ENCODE measurements at places on chromosomes 2 and 18.

- no peak for DNase-seq
Measured at GRCh38 chr2:10230499-10230898, 72.2 kb upstream of the HPCAL1 start.

GRCh38 chr2:186653511-186653910 lies 40.3 kb upstream of the FAM171B start:
- no peak for DNase-seq

DNA sequence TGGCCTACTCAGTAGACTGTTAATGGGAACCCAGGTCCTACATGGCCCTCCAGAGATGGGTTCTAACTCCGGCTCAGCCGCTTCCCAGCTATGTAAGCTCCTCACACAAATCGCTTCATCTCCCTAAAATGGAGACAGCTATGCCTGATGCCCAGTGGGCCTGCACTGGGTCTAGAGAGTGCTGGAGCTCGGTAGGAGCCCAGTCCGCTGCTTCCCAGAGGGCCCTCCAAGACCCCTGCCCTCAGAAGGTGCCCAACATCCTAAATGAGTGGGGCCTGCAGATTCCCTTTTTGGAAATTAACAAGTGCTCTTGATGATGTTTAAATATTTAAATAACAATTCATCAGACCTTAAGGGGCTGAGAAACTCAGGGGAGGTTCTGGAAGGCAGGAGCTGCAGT lies 47.1 kb downstream of the HS1BP3 start:
- DNase-seq: no peak

GRCh38 chr2:15043336-15044058 lies 411.0 kb downstream of the LRATD1 start:
- no peak for DNase-seq

DNA sequence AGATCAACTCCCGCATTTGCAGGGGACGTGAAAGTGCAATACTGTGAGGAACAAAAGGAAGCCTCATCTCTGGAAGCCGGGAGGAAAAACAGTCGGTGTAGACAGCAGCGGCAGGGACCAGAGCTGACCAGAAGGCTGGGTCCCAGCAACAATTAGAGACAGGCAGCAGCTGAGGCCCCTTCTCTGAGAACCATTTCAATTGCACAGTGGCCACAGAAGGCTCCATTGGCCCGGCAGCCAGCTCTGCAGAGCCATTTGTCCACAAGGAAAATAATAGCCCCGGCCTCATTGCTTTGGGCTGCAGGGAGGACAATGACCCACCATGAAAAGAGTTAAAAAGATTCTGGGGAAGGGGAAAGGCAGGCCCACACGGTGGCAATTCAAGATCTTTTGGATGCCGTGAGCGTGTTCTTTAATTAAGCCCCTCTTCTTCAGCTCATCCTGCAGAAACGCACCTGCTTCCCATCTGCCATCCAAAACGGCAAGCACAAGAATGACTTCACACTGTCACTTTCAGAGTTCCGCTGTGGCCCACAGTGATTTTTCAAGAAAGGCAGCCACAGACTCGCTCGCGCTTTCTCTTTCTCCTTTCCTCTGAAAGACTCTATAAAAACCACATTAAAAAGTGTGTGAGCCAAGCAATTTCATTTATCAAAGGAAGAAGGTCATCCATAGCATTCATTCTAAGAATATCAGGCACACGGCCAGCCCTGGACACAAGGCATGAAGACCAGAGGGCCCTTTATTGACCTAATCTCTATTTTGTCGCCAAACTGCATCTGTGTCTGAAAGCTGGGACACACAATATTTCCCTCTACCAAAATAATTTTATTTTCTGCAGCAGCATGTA lies 293.6 kb downstream of the SOX11 start:
- no peak for DNase-seq

GRCh38 chr2:235937526-235937925 lies 230.7 kb downstream of the GBX2 start:
- DNase-seq: no peak

DNA sequence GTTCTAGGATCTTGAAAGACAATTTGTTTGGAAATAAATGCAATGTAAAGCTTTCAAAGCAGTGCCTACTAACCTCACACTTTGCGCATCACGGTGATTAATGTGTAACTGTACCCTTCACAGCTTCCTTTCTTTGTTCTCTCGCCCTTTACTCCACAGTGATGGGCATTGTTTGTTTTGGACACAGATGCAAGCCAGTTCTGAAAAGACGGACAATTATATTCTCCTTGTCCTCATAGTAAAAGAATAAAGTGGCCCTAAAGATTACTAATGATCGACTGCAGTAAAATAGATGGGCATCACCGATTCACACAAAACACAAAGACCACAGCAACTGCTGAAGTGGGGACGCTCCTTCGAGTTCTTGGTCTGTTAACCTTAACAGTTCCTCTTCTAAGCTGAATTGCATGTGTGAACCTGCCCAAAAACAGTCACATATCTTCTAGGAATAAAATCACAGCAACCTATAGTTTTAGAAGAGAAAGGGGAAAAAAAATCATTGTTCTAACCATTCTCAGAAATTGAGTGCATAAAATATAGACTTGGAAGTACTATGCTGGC lies 7.7 kb downstream of the L3MBTL4 start:
- no peak for DNase-seq

DNA sequence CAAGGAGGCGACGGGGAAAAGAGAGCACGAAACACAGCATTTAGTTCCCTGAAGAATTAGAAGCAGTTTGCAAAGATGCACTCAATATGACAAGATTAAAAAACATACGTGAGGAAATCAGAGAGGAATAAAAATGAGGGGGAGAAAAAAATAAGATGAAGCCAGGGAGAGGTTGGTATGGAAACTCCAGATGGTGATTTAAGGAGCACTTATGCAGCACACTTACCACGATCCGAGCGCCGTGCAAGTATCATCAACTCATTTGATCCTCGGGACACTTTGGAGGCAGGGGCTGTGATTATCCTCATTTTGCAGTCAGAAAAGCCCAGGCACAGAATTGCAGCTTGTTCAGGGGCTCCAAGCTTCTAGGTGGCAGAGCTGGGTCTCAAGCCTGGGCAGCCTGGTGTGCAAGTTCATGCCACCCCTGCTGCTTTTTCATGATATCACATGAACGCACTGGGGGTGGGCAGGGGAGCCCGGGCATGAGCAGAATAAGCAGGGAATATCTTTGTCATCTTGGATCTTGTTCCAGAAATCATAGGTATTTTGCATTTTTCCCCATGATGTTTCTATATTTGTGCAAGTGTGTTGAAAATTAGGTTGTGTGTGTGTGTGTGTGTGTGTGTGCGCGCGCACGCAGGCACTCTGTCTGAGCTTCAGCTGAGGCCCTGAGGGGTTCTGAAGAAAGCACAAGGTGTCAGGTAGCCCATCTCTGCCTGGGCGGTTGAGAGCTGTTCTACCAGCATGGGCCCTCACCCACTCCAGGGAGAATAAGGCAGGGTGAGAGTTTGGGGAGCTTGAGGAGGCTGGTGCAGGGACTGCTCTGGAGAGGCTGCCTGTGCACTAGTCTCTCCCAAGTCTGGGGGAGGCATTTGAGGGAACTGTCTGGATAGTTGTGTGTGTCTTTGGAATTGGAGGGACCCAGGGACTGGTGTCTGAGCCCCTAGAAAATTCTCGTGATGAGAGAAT lies 25.0 kb upstream of the PDIA6 start:
- no peak for DNase-seq

DNA sequence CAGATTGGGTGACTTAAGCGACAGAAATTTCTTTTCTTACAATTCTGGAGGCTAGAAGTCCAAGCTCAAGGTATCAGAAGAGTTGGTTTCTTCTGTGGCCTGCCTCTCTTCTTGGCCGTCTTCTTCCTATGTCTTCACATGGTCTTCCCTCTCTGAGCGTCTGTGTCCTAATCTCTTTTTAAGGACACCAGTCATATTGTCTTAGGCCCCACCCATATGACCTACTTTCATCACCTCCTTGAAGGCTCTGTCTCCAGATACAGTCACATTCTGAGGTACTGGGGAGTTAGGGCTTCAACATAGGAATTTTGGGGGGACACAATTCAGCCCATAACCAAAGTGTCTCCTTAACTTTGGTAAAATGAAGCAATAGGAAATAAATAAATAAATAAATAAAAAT lies 110.9 kb upstream of the EPC2 start:
- no peak for DNase-seq

GRCh38 chr2:12606472-12607000 lies 110.2 kb upstream of the TRIB2 start:
- no peak for DNase-seq

DNA sequence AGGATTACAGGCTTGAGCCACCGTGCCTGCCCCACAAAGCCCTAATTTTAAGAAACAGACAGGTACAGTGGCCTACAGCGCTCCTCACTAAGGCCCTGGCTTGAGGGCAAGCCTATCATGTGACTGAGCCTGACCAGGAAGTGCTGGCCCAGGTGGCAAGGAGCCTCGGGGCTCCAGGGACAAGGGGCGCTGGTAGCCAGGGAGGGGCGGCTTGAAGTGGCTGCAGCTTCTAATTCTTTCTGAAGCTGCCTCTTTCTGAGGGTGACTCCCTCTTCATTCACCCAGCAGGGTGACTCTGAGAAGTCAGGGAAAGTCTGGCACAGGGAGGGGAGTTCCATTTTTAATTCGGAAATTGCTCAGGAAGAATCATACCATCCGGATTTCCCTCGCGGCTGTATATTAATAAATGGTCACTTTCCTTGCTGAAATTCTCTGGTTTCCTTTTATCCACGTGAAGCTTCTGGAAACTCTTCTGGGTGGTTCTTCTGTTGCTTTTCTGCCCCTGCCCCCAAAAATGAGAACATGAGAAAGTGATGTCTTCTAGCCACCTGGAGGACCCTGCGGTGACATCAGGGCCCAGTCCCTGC lies 115.7 kb downstream of the FAM210A start:
- no peak for DNase-seq

- no peak for DNase-seq
Measured at GRCh38 chr2:16643099-16643498, 22.5 kb downstream of the CYRIA start.

DNA sequence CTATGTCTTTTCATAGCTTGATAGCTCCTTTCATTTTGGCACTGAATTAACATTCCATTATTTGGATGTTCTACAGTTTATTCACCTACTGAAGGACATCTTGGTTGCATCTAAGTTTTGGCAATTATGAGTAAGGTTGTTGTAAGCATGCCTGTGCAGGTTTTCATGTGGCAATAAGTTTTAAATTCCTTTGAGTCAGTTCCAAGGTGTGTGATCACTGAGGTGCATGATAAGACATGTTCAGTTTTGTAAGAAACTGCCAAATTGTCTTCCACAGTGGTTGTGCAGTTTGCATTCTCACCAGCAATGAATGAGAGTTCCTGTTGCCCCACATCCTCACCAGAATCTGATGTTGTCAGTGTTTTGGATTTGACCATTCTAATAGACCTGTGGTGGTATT lies 24.2 kb downstream of the XDH start:
- no peak for DNase-seq

GRCh38 chr2:152585830-152586484 lies 131.3 kb downstream of the PRPF40A start:
- no peak for DNase-seq

All from stimulated activated CD8-positive, alpha-beta memory T cell treated with anti-CD3 and anti-CD28 coated beads, Interleukin-15, amount 100 ng/mL, for 24 hours (primary cell).